ENCODE measurements at places on chromosomes 4 and X. TPM values are rescaled to one million over a fixed set of nuclear protein-coding genes. Genes with fewer than 3 reads are reported as not detected.

UGT2A1 gene
- total RNA-seq, result 0.31 TPM

FGFR3 gene
- 0.89 TPM for total RNA-seq

CXorf38 gene
- 7.6 TPM for total RNA-seq

LIN54 gene
- 9.8 TPM for total RNA-seq

SMPX gene
- 281 TPM for total RNA-seq

RAB33A gene
- 0.49 TPM for total RNA-seq

EOLA2 gene
- 17.2 TPM for total RNA-seq

FAM9C gene
- not detected for total RNA-seq

DNA sequence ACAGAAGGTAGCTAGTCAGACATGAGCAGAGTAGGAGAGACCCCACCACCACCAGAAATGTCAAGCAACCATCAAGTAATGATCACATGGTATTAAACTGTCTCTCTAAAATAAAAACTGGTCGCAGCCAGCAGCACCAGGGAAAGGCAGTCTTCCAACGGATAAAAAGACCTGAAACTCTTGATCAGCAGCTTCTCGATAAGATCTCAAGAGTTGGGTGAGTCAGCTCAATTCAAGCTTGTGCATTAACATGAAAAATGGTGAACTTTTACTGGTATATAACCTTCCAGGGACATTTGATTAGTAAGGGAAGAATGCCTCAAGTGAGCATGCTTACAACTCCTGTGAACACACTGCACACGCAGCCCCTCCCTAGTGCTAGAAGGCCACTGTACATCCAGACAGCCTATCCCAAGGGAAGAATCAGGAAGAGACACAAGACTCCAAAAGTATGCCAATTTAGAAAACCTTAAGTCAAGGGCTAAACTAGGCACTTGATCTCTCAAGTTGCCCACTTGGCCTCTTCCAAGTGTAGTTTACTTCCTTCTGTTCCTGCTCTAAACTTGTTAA is 270.0 kb upstream of the GNPDA2 start:
- DNase-seq, result no peak

- no peak for DNase-seq
Measured at GRCh38 chr4:184645904-184646610, 3.2 kb downstream of the CASP3 start.

DNA sequence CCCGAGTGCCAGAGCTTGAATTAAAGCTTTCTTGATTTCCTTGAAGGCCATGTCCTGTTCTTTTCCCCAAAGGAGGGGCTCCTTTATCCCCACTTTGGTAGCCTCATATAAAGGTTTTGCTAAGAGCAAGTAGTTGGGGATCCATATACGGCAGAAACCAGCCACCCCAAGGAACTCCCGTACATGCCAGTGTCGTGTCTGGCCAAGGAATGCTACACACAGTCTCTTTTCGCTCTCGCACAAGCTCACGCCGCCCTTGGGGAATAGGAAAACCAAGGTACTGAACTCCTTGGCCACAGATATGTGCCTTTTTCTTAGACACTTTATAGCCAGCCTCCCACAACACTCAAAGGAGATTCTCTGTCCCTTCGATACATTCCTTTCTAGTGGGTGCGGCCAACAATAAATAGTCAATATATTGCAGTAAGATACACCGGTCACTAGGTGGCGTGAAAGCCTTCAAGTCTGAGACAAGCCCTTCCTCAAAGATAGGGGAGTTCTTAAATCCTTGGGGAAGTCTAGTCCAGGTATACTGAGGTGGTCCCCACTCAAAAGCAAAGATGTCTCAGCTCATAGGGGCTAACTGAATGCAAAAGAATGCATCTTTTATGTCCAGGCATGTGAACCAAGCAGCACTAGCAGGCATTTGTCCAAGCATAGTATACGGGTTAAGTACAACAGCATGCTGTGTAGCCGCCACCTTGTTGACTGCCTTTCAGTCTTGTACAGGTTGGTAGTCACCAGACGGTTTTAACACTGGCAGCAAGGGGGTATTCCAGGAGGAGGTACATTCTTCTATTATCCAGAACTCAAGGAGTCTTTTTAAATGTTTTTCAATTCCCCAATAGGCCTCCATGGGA is 57.8 kb upstream of the XAGE1B start:
- peak; percentile 35 for DNase-seq

- DNase-seq, result no peak
Measured at GRCh38 chr4:171390626-171391025, 422.6 kb upstream of the GALNTL6 start.

DNA sequence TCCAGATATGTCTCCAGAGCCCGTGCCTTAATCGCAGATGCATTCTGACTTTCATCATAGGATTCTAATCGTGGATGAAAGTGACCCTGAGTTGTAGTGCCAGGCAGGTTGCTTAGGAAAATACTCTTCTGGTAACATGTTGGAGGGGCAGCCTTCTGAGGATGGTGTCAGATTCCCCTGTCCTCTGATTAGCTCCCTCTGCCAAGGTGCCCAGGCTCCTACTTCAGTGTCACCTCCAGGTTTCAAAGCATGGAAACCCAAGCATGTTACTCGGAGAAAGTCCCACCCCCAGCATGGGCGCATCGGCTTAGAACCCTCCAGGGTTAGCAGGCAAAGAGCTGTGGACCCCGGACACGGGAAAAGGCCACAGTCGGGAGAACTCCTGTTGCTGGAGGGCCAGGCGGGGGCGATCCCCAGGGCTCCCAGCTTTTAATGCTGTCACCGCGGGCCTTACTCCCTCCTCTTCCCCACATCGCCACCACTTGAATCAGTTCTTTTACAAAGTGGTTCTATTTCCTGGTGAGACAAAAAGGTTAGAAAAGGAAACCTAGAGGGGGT is 44.5 kb downstream of the TRIM2 start:
- DNase-seq, result no peak

DNA sequence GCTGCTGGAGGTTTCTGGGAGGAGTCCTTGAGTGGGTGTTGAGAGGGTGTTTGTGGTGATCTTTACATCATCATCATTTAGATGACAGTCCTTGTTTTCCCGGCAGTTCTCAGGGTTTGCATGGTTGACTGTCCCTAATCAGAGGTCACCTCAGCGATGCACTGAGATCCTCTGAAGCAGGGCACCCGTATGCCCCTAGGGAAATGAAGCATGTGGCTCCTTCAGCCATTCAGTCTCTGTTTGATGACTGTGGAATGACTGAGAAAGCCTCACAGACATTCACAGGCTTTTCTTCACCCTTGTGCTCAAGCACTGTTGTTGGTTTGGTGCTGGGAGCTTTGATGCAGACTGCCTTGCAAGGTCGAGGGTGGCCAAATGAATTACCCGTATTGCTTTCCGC is 474.7 kb downstream of the SPRY1 start:
- DNase-seq, result no peak

- DNase-seq, result peak; percentile 1
Measured at GRCh38 chr4:63211776-63212479, 1197.3 kb downstream of the TECRL start.

DNA sequence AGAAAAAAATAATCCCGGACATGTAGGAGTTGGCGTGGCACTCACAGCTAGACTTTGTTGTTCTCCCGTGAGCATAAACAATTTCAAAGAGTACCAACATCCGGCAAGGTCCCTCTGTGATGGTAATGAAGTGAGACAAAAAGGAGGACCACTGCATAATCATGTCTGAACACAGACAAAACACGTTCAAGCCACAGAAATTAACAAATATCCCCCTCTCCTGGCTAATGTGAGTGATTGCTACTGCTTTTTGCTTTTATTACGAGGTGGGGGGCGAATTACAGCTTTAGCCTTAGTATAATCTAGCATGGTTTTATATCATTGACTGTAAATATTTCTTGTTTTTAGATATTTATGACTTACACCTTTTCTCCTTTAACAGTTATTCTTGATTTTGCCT is 118.5 kb downstream of the PLS3 start:
- peak; percentile 54 for DNase-seq

DNA sequence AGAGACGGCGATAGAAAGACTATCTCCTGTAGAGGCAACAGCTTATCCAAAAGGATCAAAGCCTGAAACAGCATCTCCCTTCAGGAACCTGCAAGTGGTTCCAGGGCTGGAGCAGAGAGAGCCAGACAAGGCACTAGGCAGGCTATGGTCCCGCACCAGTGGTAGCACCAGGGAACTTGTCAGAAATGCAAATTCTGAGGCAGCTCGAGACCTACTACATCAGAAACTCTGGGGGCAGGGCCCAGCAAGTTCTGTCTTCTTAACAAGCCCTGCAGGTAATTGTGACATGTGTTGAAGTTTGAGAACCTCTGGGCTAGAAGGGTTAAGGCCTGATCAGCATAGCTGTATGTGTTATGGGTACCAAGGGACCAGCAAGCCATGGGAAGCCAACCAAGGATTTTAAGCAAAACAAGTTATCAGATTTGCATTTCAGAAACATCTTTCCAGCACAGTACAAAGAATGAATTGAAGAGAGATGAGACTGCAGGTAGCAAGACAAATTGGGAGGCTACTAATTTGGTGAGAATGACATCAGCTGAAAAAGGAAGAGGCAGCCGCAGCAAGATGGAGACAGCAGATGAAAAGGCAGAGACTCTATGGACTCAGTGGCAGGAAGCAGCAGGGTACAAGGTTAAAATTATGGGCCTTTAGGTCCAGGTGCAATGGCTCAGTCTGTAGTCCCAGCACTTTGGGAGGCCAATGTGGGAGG is 139.7 kb downstream of the TSPAN5 start:
- no peak for DNase-seq

DNA sequence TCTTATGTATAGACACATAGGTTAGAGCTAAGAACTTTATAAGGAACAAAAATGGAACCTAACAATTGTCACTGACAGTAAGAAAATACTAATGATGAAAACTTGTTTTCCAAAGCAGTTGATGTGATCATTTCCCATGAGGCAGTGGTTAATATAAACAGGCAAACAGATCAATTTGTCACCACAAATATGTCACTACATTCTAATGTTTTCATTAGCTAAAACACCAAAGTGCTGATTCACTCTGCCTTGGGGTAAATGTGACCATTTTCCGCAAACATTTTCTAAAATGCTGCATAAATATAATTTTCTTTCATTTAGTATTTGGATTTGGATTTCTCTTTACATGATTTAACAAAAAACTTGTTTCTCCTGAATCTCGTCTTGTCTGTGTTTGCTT is 408.9 kb upstream of the CTSO start:
- no peak for DNase-seq

GRCh38 chrX:109728173-109728535 is 4.9 kb downstream of the ACSL4 start:
- peak; percentile 8 for DNase-seq

DNA sequence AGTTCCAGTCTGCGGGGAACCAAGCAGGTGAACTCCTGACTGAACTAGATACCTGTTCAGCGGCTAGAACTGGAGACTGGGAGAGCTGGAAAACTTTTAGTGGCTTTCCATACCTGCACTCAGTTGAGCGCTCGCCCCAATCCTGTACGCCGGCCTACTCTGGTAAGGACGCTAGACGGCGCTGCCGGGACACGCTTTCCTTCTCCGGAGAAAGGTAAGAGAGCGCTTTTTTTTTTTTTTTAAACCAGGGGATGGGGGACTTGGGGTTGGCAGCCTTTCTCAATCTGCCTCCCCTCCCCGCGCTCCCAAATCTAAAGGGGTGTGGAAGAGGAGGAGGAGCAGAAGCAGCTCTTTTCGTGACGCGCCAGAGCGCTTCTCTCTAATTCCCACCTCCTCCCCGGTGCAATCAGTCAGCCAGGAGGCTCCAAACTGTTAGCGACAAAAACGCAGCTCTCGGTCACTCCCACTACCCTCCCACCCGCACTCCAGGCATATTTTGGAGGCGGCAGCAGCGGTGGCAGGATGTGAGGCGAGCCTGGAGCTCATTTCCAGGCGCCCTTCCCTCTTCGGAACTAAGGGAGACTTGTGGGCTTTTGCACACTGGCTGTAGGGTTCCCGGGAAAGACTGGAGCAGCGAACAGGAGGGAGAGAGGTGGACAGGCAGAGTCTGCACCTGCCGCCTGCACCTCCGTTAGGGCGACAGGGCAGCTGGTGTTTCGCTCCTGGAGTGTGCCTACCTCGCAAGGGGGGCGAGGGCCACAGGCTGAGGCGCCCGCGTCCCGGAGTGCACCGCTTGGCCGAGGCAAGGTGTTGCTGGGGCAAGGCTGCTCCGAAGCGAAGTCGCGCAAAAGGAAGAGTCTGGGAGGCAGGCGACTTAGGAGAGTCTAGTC is at the start of gene IL1RAPL2:
Gene IL1RAPL2 (plus strand): TSS at position 409 of the 890 bp plus-strand sequence.
- DNase-seq, result peak; percentile 69

Data from muscle of leg (tissue), 16 donors.